ENCODE measurements at places on chromosomes 1 and 21. TPM values are rescaled to one million over a fixed set of nuclear protein-coding genes. Genes with fewer than 3 reads are reported as not detected.

GRCh38 chr1:239976130-239976968, 115.3 kb upstream of the FMN2 start:
- no peak overlapping the region for H3K27ac ChIP-seq
- H3K4me1 ChIP-seq = no peaks in the 10 kb centered on the region
- peaks cover 6% of the 10 kb centered on the region for H3K36me3 ChIP-seq
- DNase-seq = peak; percentile 66

Gene KCNAB2
- polyA plus RNA-seq = 6.2 TPM

Gene FAM163A
- 0.28 TPM for polyA plus RNA-seq

- no peaks in the 10 kb centered on the region for H3K27me3 ChIP-seq
- H3K4me1 ChIP-seq = peaks cover 2% of the 10 kb centered on the region
- no peak for DNase-seq
- H3K36me3 ChIP-seq = no peaks in the 10 kb centered on the region
- no peak overlapping the region for H3K4me3 ChIP-seq
Measured at GRCh38 chr1:7379441-7379971, 391.6 kb upstream of the VAMP3 start.

Gene IL10
- polyA plus RNA-seq = not detected

Data from H1 (cell line).